GM23248 (cell line): ENCODE measurements at places on chromosomes 2 and 18. TPM values are rescaled to one million over a fixed set of nuclear protein-coding genes. Genes with fewer than 3 reads are reported as not detected.

GALNT3 gene
- 0.30 and 0.40 TPM in 2 replicates for polyA plus RNA-seq

DYNAP gene
- polyA plus RNA-seq = not detected in 2 replicates

RMND5A gene
- 6.8 and 7.2 TPM in 2 replicates for polyA plus RNA-seq

MROH2A gene
- not detected in 2 replicates for polyA plus RNA-seq

ARHGAP25 gene
- not detected in 2 replicates for polyA plus RNA-seq

APCDD1 gene
- 0.30 TPM in 1 of 2 replicates, not detected in the other for polyA plus RNA-seq

SMC6 gene
- 18.8 and 20.9 TPM in 2 replicates for polyA plus RNA-seq

IL36RN gene
- not detected in 2 replicates for polyA plus RNA-seq

CAPN10 gene
- 10.0 and 11.5 TPM in 2 replicates for polyA plus RNA-seq

AFF3 gene
- polyA plus RNA-seq = 0.56 and 0.75 TPM in 2 replicates

RESP18 gene
- polyA plus RNA-seq = not detected in 2 replicates

UGT1A9 gene
- polyA plus RNA-seq = not detected in 2 replicates

LOXHD1 gene
- not detected in 2 replicates for polyA plus RNA-seq

RRM2 gene
- polyA plus RNA-seq = 79.2 and 79.3 TPM in 2 replicates

ABCB11 gene
- not detected in 2 replicates for polyA plus RNA-seq

QPCT gene
- 48.5 and 51.4 TPM in 2 replicates for polyA plus RNA-seq

SAG gene
- not detected in 2 replicates for polyA plus RNA-seq

WNT10A gene
- not detected in 2 replicates for polyA plus RNA-seq

SS18 gene
- 67.7 and 73.1 TPM in 2 replicates for polyA plus RNA-seq

PCARE gene
- not detected in 2 replicates for polyA plus RNA-seq

MC5R gene
- not detected in 2 replicates for polyA plus RNA-seq

DYSF gene
- 0.25 and 0.42 TPM in 2 replicates for polyA plus RNA-seq

CAMKMT gene
- polyA plus RNA-seq = 5.5 and 6.9 TPM in 2 replicates

CNDP1 gene
- not detected in 2 replicates for polyA plus RNA-seq

TMEM17 gene
- 5.7 and 6.0 TPM in 2 replicates for polyA plus RNA-seq

RNF125 gene
- 0.18 and 0.77 TPM in 2 replicates for polyA plus RNA-seq

MYL12B gene
- polyA plus RNA-seq = 1,218 and 1,219 TPM in 2 replicates

CCDC85A gene
- 1.6 TPM in 2 replicates for polyA plus RNA-seq

REEP1 gene
- polyA plus RNA-seq = 0.27 TPM in 1 of 2 replicates, not detected in the other

CCDC178 gene
- polyA plus RNA-seq = not detected in 2 replicates

MC2R gene
- polyA plus RNA-seq = not detected in 2 replicates

ABCG8 gene
- 0.04 TPM in 1 of 2 replicates, not detected in the other for polyA plus RNA-seq

IL1A gene
- 0.14 TPM in 1 of 2 replicates, not detected in the other for polyA plus RNA-seq

EMX1 gene
- not detected in 2 replicates for polyA plus RNA-seq

IL18R1 gene
- polyA plus RNA-seq = 1.1 and 2.1 TPM in 2 replicates

SP9 gene
- polyA plus RNA-seq = not detected in 2 replicates

CHRNA1 gene
- 0.16 and 0.27 TPM in 2 replicates for polyA plus RNA-seq

PSMA8 gene
- not detected in 2 replicates for polyA plus RNA-seq

TMEM169 gene
- 0.11 and 0.25 TPM in 2 replicates for polyA plus RNA-seq

INHA gene
- polyA plus RNA-seq = 0.19 and 0.36 TPM in 2 replicates
